ENCODE measurements at places on chromosomes 5 and 9. TPM values are rescaled to one million over a fixed set of nuclear protein-coding genes. Genes with fewer than 3 reads are reported as not detected.

DNA sequence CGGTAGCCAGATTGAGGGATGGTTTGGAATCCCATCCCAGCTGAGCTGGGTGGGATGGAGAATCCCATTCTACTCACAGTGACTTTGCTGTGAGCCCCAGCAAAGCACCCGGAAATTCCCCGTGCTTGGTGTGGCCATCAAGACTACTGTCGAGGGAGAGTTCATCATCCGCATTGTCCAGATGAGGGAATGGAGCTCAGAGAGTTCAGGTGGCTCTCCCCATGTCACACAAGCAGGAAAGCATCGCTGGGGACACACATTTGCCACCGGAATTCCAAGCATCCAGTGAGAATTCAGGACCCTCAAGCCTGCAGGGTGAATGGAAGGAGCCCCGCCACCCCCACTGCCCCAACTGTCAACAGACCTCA lies 54.4 kb downstream of the HRH2 start:
- DNase-seq = no peak

- DNase-seq = no peak
Measured at GRCh38 chr5:26719803-26720202, 318.6 kb downstream of the CDH9 start.

GRCh38 chr5:7686794-7687193 lies 164.1 kb downstream of the CFAP90 start:
- no peak for DNase-seq

DNA sequence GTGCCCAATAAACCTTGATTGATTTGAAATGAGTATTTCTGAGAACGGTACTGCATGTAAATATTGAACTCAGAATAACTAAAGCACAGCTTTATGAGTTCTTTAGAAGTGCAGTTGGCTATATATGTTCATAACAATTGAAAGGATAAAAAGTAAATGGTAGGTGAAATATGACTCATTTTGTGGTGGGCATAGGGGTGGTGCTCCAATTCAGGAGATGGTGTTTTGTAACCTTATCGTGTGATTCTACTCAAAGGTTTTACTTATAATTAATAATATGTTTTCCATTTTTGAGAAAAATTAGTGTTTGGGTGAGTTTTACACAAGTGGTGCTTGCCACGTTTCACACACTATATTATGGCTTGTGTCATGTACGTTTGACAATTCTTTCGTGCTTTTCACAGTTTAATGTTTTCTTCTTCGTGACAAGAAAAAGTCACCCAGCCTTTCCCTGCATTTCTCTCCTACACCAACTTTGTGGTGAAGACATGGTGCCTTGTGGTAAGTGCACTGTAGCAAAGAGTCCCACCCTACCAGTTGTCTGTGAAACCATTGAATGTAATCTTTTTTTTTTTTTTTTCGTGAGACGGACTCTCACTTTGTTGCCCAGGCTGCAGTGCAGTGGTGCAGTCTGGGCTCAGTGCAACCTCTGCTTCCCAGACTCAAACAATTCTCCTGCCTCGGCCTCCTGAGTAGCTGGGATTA lies 492.5 kb upstream of the SGCD start:
- no peak for DNase-seq

- no peak for DNase-seq
Measured at GRCh38 chr5:152378730-152379129, 26.3 kb downstream of the NMUR2 start.

DNA sequence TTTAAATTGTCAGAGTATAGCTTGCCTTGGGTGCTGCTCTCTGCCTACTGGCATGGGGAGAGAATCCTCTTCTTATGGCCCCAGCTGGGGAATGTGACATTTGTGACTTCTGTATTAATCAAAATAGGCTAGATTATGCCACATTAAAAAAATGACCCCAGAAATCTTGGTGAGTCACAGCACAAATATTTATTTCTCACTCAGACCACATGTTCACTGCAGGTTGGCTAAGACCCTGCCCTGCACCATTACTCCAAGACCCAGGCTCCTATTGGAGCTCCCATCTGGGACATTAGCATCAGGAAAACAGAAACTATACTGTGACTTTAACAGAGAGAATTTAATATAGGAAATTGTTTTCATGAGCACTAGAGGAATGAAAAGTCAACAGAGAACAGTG lies 16.6 kb upstream of the WHRN start:
- no peak for DNase-seq

DNA sequence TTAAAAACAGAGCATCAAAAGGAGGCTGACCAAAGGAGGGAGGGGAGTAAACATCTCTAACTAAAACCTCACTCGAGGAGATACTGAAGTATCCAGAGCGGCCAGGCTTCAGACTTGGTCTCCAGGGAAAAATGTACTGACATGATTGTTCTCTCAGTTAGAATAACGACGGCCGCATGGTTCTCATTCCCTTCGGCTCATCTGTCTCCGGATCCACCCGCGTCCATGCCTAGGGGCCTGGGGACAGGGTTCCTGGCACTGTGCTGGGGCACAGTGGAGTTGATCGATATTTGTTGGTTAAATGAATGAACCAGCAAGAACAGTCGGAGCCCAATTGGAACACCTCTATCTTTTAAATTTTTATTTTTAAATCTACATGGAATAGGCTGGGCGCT lies 167.1 kb upstream of the PHYKPL start:
- DNase-seq = no peak

- no peak for DNase-seq
Measured at GRCh38 chr9:131640438-131641137, 95.3 kb downstream of the PRRT1B start.

DNA sequence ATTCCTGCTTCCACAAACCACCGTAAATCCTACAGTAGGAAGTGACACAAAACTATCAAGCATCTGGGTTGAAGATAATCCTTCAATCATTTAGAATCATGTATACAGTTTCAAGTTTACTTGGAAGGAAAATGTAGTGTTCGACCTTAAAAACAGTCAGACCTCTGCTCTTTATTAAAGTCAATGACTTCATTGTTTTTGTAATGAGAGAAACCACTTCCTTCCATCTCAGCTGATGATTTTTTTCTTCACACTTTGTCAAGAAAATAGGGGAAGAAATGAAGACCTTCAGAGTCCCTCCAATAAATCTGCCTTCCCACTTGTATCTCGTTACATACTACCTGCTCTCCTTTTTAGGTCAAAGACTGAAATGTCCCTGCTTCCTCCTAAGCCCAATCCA lies 30.1 kb downstream of the TUSC1 start:
- no peak for DNase-seq

DNA sequence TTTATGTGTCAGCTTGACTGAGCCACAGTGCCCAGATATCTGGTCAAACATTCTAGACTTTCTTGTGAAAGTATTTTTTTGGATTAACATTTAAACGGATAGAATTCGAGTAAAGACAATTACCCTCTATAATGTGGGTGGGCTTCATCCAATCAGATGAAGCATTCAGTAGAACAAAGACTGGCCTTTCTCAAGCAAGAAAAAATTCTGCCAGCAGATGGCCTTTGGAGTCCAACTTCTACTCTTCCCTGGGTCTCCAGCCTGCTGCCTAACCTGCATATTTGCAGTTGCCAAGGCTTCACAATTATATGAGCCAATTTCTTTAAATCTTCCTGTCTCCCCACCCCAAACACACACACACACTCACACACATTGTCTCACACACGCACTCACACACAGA lies 86.4 kb downstream of the MED10 start:
- DNase-seq = no peak

Gene PCSK5
- total RNA-seq = 15.5 TPM

Gene WDR38
- total RNA-seq = not detected

Gene CDKN2B-AS1
- 0.41 TPM for total RNA-seq

Gene NIM1K
- total RNA-seq = 8.2 TPM

Gene PTCH1
- total RNA-seq = 8.2 TPM

Gene TPPP
- total RNA-seq = 13.5 TPM
